ENCODE measurements at places on chromosomes 12 and 14.
A peak's percentile ranks its signal among the peaks of the same experiment; 100 is the strongest.

GRCh38 chr12:51009056-51009440 lies 17.1 kb downstream of the SLC11A2 start:
- no peak for DNase-seq

DNA sequence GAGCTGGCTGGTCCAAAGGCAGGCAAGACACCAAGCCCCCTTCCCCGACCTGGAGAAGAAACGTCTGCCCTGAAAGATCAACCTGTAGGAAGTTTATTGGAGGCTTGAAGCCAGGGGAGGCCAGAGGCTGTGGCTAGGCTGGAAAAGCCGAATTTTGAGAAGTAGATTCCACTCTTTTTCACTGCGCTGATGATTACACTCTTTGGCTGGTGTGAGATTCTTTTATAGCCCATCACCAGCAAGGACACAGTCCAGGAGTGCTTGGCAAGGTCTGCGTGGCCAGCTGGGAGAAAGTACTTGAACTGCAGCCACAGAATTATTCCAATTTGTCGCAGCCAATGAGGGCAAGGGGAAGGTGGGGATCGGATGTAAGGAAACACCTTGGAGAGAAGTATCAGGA lies 45.0 kb downstream of the SYNE3 start:
- DNase-seq: no peak

GRCh38 chr12:64042911-64043310 lies 179.2 kb downstream of the KICS2 start:
- no peak for DNase-seq

- no peak for DNase-seq
Measured at GRCh38 chr14:81303258-81303935, 82.6 kb upstream of the GTF2A1 start.

DNA sequence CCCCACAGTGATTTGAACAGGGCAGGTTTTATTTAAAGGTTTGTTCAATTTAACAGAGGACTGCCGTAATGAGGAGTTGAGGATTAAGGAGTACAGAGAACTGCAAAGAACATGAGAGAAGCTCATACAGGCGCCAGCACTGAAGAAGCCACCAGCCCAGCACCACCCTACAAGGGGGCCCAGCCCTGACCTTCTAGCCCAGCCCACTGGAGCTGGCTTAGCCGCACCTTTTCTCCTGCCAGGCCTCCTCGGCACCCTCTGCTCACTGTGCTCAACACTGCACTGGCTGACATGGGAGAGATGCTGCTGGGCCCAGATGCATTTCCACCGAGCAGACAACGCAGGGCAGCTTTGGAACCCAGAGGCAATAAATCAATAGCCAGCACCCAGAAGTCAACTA lies 36.5 kb upstream of the SFSWAP start:
- no peak for DNase-seq

GRCh38 chr12:3428631-3429030 lies 62.4 kb upstream of the PRMT8 start:
- DNase-seq: no peak

- DNase-seq: no peak
Measured at GRCh38 chr12:92539110-92539749, 163.6 kb upstream of the PLEKHG7 start.

DNA sequence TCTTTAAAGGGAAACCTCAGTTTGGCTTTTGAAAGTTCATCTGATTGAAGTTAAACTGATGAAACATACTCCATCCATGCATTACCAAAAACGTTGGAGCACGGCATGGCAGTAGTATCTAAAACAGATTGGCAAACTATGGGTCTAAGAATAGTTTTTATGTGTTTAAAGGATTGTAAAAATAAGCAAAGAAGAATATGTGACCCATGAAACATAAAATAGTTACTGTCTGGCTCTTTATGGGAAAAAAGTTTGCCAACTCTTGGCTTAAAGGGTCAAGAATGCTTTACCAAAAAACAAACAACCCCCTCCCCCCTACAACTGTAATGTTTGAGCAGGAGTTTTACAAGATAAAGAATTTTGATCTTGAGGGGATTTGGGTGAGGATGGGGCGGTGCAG lies 32.6 kb downstream of the TRAF3 start:
- no peak for DNase-seq

- DNase-seq: no peak
Measured at GRCh38 chr14:104296388-104297312, 158.3 kb downstream of the KIF26A start.

- no peak for DNase-seq
Measured at GRCh38 chr14:82776958-82777357, 1243.3 kb upstream of the SEL1L start.

GRCh38 chr12:2160043-2160442 lies 107.3 kb downstream of the CACNA1C start:
- no peak for DNase-seq

DNA sequence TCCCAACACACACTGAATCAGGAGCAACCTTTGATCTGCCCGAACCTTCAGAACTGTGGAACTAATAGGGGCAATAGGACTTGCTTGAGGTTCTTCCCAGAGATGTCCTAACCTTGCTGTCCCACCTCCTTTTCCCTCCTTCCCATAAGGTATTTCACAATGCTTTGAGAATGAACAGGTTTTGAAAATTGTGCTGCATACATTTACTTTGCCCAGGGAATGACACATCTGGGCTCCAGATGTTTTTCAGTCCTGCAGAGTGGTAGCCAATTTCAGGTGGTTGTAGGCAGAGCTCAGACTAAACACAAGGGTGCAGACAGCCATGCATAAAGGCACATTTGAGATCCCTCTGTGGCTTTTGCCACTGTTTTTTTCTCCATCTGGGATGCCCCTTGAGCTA lies 206.7 kb upstream of the PWP1 start:
- DNase-seq: no peak

- peak; percentile 1 for DNase-seq
Measured at GRCh38 chr12:12072064-12072760, 1.5 kb downstream of the BCL2L14 start.

All from stimulated activated CD8-positive, alpha-beta memory T cell treated with anti-CD3 and anti-CD28 coated beads, Interleukin-4, amount 100 ng/mL, for 1 hour (primary cell).